ENCODE measurements at places on chromosomes 5 and 9. TPM values are rescaled to one million over a fixed set of nuclear protein-coding genes. Genes with fewer than 3 reads are reported as not detected.

GRCh38 chr5:81242906-81243436, 9.8 kb downstream of the CKMT2 start:
- H3K4me3 ChIP-seq = no peak overlapping the region
- no peak overlapping the region for H3K27ac ChIP-seq
- DNase-seq = no peak
- H3K36me3 ChIP-seq = no peaks in the 10 kb centered on the region
- no peaks in the 10 kb centered on the region for H3K27me3 ChIP-seq
- peaks cover 35% of the 10 kb centered on the region for H3K4me1 ChIP-seq

DNA sequence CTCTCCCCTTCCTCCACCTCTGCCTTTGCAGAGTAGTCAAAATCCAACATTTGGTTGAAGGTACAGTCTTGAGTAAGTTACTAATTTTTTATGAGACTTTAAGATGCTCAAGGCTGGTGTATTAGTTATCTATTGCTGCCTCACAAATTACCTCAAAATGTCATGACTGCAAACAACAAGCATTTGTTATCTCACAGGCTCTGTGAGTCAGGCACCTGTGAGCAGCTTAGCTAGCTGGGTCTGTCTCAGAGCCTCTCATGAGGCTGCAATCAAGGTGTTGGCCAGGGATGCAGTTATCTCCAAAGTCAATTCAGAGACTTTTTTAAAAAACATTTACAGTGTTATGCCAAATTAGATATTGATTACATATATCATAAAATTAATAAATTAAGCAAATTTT, 371.3 kb upstream of the RGMB start:
- H3K27ac ChIP-seq = no peak overlapping the region
- no peaks in the 10 kb centered on the region for H3K36me3 ChIP-seq
- H3K4me3 ChIP-seq = no peak overlapping the region
- no peaks in the 10 kb centered on the region for H3K27me3 ChIP-seq
- no peak for DNase-seq

GRCh38 chr5:132756542-132756941, 9.3 kb downstream of the CCNI2 start:
- H3K4me1 ChIP-seq = no peaks in the 10 kb centered on the region
- no peaks in the 10 kb centered on the region for H3K27me3 ChIP-seq
- H3K4me3 ChIP-seq = no peak overlapping the region

- no peak for DNase-seq
- H3K27me3 ChIP-seq = no peaks in the 10 kb centered on the region
- H3K27ac ChIP-seq = no peak overlapping the region
- no peaks in the 10 kb centered on the region for H3K4me1 ChIP-seq
Measured at GRCh38 chr9:134922066-134922931, 4.6 kb upstream of the FCN1 start.

Gene CTXN3
- total RNA-seq = not detected

Gene SMIM3
- total RNA-seq = 46.7 TPM

Gene FBXW5
- 125 TPM for total RNA-seq

Gene IL13
- total RNA-seq = not detected
